Activated effector memory CD4-positive, alpha-beta T cell treated with Interleukin-2 at 50 U/mL for 16 hours (primary cell): ENCODE measurements at places on chromosomes 4 and X.

- no peak for DNase-seq
These were observed 69.9 kb downstream of the ARHGAP10 start for GRCh38 chr4:147801820-147802219.

GRCh38 chr4:65393078-65393477 is 277.2 kb downstream of the EPHA5 start:
- DNase-seq = no peak

- DNase-seq = no peak
These were observed 162.7 kb downstream of the NPFFR2 start for GRCh38 chr4:72194453-72194852.

- no peak for DNase-seq
These were observed 88.2 kb upstream of the STS start for GRCh38 chrX:7059214-7059838.

- no peak for DNase-seq
These were observed at the start of gene PPP1R3F for GRCh38 chrX:49269767-49270248. TSS of gene PPP1R3F (plus strand) at chrX:49269793. CDS start at chrX:49269870, 77 bp downstream.
